NCI-H524 treated with DMSO at 0.1 percent for 48 hours (cell line): ENCODE measurements at places on chromosomes 7 and 10.
A peak's percentile ranks its signal among the peaks of the same experiment; 100 is the strongest.

DNA sequence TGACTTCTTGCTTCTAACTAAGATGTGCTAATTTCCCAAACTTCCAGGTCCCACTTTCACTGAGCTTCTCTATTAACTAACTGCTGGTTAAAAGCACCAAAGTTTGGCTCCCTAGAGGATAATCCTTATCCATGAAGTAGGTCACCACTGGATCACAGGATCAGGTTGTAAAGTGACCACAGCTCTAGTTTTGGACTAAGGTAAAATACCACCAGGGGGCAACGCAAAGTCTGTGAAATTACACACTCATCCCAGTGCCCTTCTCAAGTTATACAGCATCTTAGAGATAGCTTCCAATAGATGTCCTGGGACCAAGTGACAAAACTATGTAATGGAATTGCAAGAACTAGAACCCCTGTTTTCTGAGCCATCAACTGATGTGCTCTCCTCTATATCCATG is 116.4 kb upstream of the ASAH2 start:
- DNase-seq = no peak

- no peak for DNase-seq
Measured at GRCh38 chr7:111985798-111986197, 220.4 kb downstream of the DOCK4 start.

GRCh38 chr10:23534761-23535160 is 95.9 kb downstream of the OTUD1 start:
- no peak for DNase-seq

- DNase-seq = no peak
Measured at GRCh38 chr7:74031403-74032190, 3.6 kb downstream of the ELN start.

- DNase-seq = no peak
Measured at GRCh38 chr10:61000769-61001730, 57.1 kb upstream of the RHOBTB1 start.

- no peak for DNase-seq
Measured at GRCh38 chr7:148487912-148488311, 102.7 kb upstream of the C7orf33 start.

DNA sequence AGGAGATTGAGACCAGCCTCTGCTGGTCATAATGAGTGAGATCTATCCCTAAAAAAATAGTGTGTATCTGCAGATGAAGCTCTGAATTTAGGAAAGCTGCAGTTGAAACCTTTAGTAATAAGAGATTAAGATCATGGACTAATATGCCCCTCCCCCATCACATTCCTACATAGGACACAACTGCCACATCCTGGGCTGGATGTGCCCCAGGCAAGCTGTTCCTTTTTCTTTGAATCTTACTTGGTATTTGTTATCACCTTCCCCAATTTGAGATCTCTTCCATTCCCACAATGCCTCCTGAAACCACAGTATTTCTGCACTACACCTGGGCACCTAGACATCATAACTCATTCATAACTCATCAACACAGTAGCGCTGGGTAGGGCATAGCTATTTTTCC is 74.1 kb downstream of the DOCK1 start:
- no peak for DNase-seq

DNA sequence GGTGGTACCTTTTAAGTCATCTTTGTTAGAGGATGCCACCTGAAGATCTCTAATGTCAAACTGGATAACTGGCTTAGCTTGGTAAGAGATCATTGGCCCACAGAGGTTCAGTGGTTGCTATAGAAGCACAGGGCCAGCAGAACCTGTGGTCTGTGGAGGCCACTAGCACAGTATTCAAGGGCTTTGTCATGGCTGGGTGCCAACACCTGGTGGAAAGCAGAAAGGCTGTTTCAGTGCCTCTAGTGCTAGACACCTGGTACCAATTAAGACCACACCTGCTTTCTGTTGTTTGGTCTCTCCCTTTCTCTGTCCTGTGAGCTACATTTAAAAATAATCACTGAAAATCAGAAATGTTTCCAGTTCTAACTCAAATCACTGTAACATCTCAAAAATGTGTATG is 10.0 kb upstream of the PCGF5 start:
- DNase-seq = no peak

- no peak for DNase-seq
Measured at GRCh38 chr7:136324073-136324704, 347.0 kb upstream of the MTPN start.

DNA sequence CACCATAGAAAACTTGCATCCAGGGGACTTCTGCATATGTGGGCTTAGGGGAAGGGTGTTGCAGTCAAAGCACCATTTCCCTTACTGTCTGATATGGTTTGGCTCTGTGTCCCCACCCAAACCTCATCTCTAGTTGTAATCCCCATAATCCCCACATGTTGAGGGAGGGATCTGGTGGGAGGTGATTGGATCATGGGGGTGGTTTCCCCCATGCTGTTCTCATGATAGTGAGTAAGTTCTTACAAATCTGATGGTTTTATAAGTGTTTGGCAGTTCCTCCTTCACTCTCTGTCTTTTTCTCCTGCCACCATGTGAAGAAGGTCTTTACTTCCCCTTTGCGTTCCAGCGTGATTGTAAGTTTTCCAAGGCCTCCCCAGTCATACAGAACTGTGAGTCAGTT is 177.4 kb downstream of the ADK start:
- DNase-seq = no peak

DNA sequence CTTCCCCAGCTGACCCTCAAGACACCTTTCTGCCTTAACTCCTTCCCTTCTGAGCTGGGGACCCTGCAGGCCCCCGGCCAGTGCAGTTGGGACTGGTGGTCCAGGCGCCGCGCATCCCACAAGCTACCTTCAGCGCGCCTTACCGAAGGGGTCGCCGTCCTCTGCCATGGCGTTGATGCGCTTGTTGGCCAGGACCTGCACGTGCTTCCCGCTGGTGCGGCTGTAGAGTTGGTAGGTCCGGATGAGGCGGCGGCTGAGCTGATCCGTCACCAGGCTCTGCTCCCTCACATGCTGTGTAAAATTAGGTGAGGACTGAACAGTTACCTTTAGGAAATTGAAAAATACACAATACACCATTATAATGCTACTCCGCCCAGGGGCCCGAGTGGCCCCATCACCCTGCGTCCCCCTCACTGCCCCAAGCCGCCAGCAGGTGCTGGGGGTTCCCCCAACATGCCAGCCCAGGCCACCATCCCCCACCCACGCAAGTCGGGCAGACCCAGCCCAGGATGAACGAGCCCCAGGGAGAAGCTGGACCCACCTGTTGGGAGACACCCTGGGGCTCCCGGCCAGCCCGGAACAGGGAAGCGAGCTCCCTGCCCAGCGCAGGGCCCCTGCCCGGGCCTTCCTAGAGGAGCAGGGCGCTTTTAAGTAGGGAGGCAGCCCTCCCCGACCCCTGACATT is 1.2 kb downstream of the FGF8 start:
- DNase-seq = no peak

DNA sequence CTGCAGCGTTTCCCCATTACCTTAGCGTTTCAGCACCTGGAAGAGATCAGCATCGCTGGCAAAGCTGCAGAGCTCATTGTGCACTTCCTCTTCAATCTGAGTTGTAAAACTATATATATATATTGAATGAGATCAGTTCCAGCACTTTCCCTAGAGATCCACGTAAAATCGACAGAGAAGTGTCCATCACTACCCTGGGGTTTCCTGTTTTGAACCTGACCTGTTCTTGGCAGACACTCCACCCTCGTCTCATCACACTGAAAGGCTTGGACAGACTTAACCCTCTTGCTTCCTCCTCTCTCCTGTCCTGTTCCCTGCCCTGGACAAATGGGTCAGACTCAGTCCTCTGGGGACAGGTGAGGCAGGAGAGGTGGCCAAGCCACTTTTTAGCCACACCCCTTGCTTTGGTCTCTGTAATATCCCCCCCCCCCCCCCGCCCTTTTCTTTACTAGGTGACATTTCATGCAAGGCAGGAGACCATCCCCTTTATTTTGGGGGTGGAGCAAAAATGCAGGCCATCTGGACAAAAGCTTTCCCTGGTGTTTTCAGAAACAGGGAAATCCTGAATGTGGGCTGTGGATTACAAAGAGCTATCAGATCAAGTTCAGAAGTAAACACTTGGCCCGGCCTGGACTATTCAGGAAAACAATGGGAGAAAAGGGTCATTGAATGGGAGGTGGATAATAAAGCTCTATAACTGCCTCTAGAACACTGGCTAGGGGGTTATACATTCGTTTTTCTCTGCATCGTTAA is 83.7 kb upstream of the KDM7A start:
- no peak for DNase-seq

DNA sequence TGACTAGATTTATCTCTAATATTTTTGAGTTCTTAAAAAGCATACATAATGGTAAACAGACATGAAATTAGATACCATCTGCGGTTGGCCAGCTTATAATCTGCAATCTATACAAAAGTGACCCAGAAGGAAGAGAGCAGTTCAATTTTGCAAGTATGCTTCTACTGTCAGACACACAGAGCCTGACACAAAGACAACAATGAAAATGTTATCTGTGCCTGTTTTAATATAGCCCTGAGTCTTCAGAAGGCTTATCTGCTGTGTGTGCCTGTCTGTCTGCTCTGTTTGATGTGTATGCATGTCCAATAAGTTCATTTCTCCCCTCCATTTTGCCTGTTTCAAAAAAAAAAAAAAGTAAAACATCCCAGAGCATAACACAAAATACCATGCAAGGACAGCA is 73.3 kb upstream of the FHIP2A start:
- DNase-seq = no peak

- no peak for DNase-seq
Measured at GRCh38 chr7:106419455-106420182, 134.8 kb upstream of the NAMPT start.

DNA sequence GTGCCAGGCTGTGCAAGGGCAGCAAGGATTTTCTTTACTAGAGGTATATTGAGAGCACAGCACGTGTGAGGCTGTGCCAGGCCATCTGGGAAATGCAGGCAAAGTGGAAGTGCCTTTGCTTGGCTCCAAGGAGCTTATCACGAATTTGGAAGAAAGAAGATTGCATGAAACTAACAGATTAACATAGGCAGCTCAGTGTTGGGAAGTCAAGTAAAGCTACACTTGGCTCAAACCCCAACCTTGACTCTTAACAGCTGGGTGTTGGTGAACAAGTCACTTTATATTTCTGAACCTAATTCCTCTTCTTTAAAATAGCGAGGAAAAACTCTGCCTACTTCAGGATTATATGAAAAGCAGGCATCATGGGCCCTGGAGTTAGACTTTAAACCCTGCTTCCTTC is 105.2 kb downstream of the PLCE1 start:
- DNase-seq = no peak

DNA sequence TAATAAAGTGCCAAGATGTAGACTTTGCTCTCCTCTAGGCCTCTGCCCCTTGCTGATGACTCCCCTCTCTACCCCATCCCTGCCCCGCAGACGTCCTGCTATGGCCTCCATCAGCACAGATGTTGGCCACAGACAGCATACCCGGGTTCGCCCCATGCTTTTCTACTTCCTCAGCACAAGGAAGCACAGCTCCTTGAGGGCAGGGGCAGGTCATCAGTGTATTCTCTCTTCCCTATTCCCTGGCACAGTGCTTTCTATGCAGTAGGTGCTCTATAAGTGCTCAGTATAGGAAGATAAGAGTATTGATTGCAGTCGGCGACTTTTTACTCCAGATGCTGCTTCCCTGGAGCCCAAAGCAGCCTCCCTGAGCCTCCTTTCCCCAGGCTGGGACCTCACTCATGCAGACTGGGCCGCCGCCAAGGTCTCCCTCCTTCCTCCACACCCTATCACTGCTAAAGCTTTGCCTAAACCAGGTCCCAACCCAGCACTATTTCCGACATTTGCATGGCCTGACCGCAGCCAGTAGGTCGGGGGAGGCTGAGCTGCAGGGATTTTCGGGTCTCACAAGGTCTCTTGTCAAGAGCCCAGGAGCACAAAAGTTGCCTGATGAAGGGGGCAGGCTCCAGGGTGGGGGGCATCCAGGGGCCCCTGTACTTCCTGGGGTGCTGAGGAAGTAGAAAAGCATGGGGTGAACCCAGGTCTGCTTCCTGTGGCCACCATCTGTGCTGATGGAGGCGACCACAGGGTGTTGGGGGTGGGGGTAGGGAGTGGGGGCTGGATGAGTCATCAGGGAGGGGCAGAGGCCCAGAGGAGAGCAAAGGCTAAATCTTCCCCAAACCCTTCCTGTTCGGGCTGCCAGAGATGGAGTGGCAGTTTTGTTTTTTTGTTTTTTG is 8.0 kb downstream of the CALHM3 start:
- no peak for DNase-seq

- no peak for DNase-seq
Measured at GRCh38 chr7:32018845-32019578, 51.2 kb downstream of the PDE1C start.

GRCh38 chr7:99035723-99036545 is 108.0 kb downstream of the SMURF1 start:
- DNase-seq = no peak

DNA sequence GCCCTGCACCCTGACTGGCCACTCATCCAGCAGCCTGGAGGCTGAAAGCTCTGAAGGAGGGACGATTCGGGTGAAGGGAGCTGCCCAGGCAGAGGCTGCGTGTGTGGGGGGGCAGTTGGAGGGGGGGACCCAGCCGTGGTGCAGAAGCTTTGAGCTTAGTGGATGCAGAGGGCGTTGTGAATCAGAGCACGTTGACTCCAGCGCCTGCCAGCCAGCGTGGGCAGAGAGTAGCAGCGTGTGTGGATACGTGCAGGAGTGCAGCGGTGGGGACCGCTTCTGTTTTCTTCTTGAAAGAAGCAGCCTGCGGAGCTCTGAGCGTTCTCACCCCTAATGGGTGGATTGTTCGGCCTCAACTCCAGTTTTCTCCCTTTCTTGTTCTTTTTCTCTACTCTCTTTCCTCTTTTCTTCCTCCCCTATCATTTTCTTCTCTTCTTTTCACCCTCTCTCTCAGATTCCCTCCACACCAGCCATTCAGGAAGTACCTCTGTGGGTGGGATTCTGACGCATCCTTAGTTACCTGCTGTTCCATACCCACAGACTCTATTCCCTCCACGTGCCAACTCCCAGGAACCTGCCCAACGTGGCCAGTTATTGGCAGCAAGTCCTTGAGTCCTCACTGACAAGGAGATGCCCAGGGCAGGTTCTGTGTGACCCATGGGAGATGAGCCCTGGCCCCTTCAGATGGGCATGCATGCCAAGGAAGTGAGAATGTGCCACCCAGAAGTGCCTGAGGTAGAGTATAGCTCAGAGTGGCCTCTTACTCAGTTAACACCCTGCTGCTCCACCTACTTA is 47.4 kb downstream of the SORCS3 start:
- no peak for DNase-seq

GRCh38 chr7:18278316-18278715 is 217.2 kb upstream of the HDAC9 start:
- DNase-seq = no peak

DNA sequence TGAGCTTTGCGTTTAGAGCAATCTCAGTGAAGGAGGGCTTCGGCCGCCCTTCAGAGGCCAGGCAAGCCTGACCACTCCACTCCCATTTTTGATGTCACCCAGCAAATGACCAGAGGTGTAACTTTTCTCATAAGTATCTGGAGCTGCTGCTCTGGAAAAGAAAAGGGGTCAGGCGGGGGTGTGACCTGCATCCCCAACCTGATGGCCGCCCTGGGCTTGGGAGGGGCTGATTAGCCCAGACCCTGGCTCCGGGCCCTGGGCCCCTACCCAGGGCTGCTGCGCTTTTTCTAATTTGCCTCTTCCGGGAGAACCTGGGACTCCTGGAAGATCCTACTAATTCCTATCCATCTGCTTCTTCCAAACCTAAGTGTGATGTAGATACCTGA is 9.6 kb upstream of the EBF3 start:
- no peak for DNase-seq

GRCh38 chr10:112911206-112911605 is 38.8 kb upstream of the TCF7L2 start:
- DNase-seq = no peak

GRCh38 chr10:51241461-51241860 is 167.2 kb downstream of the PRKG1 start:
- DNase-seq = peak; percentile 32

GRCh38 chr7:74567318-74567668 is 90.2 kb upstream of the GTF2I start:
- DNase-seq = no peak

GRCh38 chr7:50637725-50638643 is 72.8 kb upstream of the DDC start:
- no peak for DNase-seq
